ENCODE measurements at places on chromosomes 4 and X.

DNA sequence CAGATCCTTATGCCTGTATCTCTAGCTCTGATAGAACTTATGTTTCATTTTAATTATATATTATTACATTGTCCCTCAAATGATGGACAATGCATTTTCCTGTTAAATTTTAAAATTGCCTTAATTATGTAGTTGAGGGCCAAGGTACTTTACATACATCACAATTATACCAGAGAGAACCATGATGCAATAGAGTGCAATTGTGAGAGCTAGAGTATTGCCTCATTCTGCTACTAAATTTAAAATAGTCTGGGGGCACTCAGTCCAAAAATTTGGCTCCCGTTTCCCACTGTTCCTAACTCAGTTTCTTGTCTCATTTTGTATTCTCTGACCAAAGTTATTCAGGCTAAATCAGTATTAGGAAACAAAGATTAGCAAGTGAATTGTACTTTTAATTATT is 378.5 kb upstream of the ZFP42 start:
- no peak for DNase-seq

GRCh38 chr4:111136438-111136837 is 513.6 kb upstream of the PITX2 start:
- no peak for DNase-seq

GRCh38 chr4:86043755-86044592 is 315.9 kb downstream of the MAPK10 start:
- DNase-seq, result peak; percentile 8

GRCh38 chr4:134278675-134279074 is 77.1 kb upstream of the PABPC4L start:
- no peak for DNase-seq

DNA sequence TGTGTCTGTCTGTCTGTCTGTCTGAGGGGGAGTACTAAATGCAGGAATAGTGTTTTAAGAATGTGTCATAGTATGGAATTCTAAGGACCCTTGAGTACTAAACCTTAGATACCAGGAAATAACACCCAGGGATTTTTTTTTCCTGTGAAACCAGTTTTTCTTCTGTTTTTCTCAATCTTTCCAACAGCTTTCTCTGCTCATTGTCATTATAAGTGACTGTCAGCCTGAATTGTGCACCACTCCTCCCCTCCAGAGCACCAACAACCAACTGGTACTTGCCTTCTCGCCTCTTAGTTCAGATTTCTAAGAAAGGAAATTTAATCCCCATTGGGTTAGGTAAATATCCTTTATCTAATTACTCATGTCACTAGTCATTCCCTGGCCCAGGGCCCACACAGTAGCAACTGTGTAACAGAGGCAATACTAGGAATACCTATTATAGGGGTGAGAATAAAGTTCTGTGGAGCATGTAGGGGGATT is 320.6 kb downstream of the ADGRL3 start:
- no peak for DNase-seq
